Hematopoietic multipotent progenitor cell treated with erythropoietin and hydrocortisone succinate and interleukin-3 and kit ligand, for 6 days (in vitro differentiated cells): ENCODE measurements at places on chromosomes 2 and 18.

DNA sequence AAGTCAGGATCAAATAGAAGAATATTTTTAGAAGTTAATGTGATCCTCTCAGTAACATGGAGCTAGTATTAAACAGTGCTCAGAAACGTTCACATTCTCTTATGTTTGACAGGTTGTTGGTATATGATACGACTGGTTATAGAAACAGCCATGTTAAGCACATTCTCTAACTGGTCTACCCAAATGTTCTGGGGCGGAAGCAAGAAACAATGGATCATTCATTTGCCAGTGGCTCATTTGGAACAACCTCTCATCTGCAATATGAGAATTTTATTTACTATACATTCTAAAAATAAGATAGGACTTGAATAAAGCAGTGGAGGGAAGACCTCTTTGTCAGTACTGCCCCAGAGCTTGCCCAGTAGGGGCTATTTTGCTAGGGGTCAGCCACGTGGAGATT, 167.1 kb upstream of the FAM98A start:
- DNase-seq = no peak

- no peak for DNase-seq
Observed at GRCh38 chr18:6382963-6383362, 31.7 kb downstream of the L3MBTL4 start.

DNA sequence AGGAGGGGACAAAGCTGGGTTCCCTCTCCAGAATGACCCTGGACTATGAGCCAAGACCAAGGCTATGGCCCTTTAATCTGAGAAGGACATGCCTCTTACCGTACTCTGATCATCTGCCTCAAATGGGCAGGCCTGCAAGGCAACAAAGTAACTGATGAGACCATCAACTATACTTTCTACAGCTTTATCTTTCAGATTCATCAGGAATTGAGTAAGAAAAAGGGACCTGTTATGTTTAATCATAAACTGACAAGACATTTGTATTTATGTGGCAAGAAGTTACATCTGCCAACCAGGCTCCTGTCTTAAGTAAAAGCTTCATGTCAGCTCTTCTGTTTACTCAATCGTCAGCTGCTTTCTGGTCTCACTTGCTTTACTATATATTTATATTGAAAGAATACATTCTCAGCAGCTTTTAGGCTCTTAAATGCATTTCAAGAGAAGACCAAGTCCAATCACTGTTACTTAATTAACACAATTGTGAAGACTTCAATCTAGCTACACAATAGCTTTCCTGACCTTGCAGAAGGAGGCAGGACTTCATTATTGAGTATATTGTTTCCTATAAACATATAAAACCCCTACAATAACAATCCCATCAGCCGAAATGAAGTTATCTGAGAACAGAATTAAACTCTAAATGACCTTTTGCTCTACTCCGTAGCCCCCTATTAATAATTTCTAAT, 163.8 kb downstream of the ETAA1 start:
- DNase-seq = no peak

DNA sequence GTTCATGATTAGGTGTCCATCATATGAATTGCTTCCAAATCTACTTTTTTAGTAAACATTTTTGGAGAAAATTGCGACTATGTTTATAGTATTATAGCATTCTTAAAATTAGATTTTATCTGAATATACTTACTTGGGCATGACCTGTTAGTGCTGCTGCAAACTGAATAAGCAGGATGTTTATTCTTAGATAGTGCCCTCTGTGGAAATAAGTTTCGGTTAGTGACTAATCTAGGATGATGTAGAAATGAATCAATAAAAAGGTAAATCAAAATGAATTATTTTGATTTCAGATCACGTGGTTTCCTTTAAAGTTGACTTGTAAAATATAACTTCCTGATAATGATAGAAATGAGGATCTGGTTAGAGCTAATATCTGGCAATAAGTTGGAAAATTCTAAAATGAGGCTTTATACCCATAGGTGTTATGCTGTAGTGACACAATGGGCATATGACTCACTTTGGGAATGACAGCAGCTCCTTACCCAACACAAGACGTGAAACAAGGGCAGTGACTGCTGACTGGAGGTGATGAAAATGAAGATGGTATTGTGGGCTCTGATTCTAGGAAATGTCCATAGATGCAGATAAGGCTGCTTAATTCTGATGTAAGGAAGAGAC, 165.8 kb upstream of the TCF4 start:
- DNase-seq = no peak

- DNase-seq = no peak
Observed at GRCh38 chr2:126859631-126860030, 39.1 kb upstream of the TEX51 start.

- DNase-seq = no peak
Observed at GRCh38 chr2:96239091-96239490, 26.7 kb downstream of the TMEM127 start.

DNA sequence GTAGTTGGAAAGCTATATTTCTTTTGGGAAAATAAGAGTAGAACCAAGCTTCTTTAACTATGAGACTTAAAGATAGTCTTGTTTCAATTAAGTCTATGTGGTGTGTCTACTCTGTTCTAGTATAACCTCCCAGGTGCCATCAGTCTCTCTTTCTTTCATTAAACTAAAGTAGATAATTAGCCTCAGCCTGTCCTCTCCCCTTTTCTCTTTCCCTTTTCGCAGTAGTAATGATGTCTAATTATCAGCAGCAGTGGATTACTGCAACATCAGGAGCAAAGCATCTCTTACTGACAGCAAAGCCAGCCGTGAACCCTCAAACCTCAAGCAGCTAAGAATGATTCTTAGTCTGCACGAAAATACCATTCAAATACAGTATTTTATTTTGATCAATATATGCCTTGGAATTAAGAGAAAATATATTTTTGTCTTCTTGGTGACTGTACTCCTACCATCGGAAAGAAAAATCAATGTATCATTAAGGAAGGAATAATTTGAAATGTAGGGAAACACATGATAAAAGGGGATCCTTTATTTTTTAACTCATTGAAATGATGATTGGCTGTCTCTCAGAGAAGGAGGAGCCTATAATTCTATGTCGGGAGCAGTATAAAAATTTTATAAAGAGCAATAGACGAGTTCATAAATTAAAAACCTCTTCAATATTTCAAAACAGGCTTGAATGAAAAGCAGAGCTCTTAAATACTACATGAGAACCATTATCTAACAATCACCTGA, 4.5 kb downstream of the NOL4 start:
- no peak for DNase-seq
